Stimulated activated CD4-positive, alpha-beta T cell treated with anti-CD3 and anti-CD28 coated beads, TNF-alpha, amount 100 ng/mL, for 4 hours (primary cell): ENCODE measurements at places on chromosomes 6 and 20.

- no peak for DNase-seq
Measured at GRCh38 chr6:10259671-10260070, 155.2 kb downstream of the TFAP2A start.

- no peak for DNase-seq
Measured at GRCh38 chr6:5723841-5724691, 282.7 kb downstream of the NRN1 start.

DNA sequence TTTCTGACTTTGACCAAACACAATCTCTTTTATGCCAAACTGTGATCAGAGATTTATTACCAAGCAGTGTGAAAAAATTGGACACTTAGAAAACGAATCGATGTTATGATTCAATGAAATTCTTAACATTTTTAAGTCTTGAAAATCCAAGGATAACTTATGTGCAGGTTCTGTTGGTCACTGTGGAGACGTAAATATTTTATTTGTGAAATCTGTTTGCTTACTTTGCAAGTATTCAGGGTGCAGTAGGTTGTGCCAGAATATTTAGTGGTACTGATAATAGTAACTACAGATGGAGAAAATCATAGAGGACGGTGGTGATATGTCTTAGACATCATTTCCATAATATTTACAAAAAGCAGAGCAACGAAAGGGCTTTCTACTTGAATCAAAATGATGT, 97.3 kb downstream of the BMP2 start:
- no peak for DNase-seq

DNA sequence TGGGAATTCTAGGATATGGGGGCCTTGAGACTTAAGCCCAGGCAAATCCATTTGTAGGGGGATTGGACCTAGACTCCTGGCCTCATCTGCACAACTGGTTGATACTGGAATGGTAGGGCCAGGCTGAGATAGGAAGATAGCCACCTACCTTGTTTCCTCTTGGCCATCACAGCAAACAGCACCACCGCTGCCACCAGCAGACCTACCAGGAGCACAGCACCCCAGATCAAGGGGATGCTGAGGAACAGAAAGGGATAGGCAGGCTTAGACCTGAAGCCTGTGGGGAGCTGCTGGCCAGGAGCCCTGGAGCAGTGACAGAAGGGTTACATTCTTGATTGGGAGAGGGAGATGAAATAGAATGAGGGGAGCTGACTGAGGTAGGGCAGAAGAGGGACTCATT, 3.5 kb downstream of the TREML1 start:
- DNase-seq, result no peak

DNA sequence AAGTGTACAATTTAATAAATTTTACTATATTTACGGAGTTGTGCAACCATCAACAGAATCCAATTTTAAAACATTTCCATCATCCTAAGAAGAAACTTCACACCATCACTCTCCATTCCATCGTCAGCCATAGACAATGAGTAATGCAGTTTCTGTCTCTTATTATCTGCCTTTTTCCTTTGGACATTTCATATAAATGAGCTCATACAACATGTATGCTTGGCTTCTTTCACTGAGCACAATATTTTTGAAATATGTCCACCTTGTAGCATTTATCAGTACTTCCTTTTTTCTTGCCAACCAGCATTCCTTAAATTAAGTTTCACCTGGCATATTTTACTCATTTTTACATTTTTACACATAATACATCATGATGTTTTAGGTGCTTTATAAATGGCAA, 22.7 kb upstream of the HIVEP1 start:
- no peak for DNase-seq

DNA sequence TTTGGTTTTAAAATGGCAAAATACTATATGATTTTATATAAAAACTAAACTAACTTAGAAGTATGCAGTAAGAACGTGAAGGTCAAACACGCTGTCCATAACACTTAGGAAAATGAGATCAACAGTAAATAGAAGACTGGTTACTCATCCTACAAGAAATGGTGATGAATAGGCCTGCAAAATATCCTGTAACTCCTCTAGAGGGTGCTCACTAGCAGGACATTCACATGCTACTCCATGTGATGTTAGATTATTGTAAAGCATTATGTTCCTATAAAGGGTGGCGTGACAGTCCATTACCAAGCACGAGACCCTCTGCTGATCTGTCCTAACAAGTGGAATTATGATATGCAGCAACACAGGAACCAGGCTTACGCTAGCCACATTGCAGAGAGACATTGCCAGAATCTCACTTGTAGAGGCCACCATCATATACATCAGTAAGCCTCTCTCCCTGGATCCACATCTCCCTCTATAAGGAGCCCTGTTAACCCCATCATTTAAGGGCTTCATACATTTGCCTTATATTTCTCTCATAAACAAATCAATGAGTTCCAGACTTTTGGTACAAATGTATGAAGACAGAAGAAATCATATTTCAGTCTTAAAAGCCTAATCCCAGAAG, 18.0 kb upstream of the DEFB129 start:
- DNase-seq, result no peak

- DNase-seq, result no peak
Measured at GRCh38 chr6:138525355-138525754, 26.1 kb upstream of the NHSL1 start.

DNA sequence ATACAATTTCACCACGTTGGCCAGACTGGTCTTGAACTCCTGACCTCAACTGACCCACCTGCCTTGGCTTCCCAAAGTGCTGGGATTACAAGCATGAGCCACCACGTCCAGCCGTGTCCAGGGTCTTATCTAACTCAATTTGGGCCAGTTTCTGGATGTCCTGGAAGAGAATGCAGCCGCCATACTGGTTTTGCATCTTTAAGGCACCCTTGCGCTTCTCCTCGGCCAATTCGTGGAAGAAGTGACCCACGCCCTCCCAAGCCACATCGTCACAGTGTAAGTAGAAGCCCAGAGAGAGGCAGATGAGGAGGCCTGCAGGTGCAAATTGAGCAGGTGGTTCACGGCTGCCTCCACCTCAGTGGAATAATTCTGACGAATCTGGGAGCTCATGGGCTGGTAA, 3.7 kb upstream of the ZNF335 start:
- DNase-seq, result no peak

DNA sequence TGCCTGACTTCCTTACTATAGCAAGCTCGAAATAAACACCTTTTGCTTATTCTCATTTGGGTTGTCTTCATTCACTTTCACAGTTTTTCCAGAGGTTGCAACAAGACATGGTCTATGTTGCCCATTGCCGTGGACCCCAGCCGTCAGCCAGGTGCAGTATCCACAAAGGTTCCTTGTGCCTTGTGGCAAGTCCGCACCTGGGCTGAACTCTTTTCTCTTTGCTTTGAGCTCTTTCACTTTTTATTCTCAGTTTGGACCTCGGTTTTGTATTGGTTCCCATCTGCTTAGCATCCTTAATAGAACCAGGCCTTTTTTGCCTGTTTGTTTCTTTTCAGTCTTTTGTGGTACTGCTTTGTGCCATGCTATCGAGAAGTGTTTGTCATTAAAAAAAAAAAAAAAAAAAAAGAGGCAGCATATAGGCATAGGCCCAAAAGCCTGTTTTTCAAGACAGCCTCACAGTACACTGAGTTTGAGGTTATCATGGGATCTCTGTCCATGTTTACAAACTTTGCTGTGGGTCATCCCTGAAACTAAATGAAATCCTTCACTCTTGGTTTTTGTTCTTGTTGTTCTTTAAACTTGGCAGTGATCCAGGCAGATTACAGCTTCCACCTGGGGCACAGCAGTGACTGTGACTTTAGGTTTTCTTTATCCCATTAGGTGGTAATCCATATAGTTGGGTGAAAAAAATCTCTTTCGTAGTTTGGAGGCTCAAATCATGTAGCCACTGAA, 33.3 kb downstream of the GSTA3 start:
- DNase-seq, result no peak

DNA sequence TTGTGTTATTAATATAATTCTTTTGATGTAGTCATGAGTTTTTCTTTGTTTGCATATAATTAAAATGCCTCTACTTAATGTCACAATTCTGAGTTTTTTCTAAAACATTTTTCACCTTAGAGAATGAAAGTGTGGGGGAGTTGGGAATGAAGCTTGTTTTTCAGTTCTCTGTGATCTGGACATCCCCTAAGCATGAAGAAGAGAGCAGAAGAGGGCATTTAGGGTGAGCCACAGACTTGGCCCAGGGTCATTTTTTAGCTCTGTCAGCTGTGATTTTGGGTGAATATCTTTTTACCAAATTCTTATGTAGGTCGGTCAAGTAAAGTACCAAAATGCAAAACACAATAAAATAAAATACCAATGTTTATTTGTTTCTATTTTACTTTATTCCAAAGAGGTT, 3.9 kb downstream of the OTOR start:
- no peak for DNase-seq

- DNase-seq, result no peak
Measured at GRCh38 chr6:134550604-134551003, 232.7 kb upstream of the SGK1 start.

DNA sequence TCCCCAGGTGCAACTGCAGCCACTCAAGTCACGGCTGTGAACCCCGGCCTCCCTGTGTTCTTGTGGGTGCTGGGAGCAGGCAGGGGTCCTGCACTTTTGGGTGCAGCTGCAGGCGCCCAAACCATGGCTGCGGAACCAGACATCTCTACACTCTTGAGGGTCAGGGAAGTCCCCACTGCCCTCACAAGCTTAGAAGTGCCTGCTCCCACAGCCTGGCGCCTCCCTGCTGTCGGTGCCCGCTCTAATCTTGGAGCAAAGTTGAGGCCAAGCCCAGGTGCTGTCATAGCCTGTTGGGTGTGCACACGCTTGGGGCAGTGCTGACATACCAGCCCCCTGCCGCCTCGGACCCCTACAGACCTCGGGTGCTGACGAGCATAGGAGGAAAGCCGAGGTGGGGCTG, 6.2 kb downstream of the DEFB132 start:
- DNase-seq, result no peak

- DNase-seq, result no peak
Measured at GRCh38 chr6:170438402-170438753, 114.7 kb downstream of the PSMB1 start.

DNA sequence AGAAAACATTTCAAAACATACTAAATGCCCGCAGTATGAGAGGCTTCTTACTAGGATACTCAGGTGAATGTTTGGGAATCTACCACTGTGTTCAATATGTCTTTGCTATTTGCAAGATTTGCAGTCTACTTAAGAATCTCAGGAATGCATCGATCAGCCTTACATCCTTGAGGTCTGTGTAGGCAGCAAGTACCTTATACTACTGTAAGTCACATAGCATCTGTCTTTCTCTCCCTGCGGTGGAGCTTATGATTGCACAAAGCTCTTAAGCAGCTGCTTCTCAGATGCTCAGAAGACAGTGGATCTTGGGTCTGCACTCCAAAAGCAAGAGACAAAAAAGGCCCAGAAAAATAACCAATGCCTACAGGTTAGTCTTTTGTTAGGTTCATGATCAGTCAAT, 21.4 kb downstream of the PCSK2 start:
- no peak for DNase-seq

DNA sequence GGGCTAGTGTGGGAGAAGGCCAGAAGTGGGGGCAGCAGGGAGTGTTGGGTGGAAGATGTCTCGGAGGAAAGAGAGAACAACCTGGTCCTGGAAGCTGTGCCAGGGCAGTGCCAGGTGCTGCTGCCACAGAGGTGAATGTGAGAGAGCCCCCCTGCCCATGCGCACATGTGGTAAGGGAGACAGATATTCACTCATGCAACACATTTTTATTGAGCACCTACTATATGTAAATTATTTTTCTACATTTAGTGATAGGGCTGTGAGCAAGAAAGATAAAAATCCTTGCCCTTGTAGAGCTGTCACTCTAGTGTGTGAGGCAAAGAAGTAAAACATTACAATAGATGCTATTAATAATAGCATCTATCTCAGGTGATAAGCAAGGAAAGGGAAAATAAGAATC, 471 bp downstream of the CLPSL1 start:
- no peak for DNase-seq

DNA sequence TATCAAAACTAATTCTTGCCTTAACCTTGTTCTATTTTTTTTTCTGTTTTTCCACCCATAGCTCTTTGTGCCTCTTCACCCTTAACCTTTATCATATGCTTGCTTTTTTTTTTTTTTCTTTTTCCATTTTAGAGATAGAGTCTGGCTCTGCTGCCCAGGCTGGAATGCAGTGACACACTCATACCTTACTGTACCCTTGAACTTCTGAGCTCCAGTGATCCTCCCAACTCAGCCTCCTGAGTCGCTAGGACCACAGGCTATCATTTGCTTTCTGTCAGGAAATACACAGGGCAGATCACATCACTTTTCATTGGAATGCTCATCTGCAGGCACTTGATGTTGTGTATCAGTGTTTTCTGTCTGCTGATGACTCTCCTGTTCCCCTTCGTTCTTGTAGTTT, 33.5 kb downstream of the TMEM170B start:
- no peak for DNase-seq

DNA sequence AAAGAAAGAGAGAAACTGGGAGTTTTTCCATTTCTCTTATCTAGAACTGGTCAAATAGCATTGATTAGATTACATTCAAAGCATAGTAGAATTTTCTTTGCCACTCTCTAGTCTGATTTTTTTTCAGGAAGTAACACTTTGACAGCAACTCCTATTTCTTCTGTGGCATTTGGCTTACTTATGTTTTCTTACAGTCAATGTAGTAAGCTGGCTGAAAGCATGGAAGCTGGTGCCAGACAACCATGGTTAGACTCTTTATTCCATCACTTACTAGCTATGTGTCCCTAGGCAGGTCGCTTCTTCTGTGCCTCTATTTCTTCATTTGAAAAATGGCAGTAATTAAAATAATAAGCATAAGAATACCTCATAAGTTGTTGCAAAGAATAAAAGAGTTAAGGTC, 54.2 kb upstream of the OPRM1 start:
- no peak for DNase-seq

DNA sequence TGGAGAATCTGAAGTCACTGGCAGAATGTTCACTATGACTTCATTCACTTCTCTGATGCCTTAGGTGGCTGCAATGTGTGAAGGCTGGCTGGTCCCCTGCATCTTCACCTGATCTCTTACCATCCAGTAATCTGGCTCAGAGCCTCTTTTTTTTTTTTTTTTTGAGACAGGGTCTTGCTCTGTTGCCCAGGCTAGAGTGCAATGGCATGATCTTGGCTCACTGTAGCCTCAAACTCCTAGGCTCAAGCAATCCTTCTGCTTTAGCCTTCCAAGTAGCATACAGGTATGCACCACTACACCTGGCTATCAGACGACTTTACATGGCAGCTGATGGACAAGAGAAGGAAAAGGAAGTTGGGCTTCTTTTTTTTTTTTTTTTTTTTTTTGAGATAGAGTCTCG, 25.8 kb upstream of the JARID2 start:
- DNase-seq, result no peak

- no peak for DNase-seq
Measured at GRCh38 chr6:146595972-146596731, 2.6 kb upstream of the ADGB start.

GRCh38 chr6:30613251-30614043, 3.6 kb downstream of the PPP1R10 start:
- no peak for DNase-seq

- no peak for DNase-seq
Measured at GRCh38 chr6:157635388-157636244, 187.4 kb upstream of the SNX9 start.
